ENCODE measurements at places on chromosomes 7 and 10.

GRCh38 chr7:63071396-63071795 is 927.3 kb upstream of the ZNF722 start:
- no peak for DNase-seq

DNA sequence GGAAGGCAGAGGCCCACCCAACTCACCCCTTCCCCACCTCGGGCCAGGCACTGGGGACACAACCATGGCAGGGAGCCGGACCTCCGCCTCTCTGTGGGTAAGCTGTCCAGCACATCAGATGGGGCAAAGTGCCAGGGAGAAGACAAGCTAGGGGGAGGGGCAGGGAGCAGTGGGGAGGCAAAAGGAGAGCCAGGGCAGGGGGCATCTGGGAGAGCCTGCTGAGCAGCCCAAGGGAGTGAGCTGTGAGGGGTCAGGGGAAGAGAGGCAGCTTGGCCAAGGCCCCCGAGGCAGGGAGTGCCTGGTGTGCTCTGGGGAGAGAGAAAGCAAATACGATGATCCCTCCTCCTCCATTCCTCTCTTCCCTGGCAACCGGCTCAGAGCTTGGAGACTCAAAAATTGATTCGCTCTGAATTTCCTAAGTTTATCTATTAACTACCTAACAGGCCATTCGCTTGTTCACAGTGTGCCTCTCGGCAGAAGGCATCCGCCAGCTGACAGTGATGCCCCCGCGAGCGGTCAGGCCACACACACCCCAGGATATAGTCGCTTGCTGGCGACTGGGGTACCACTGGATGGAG is 4.5 kb downstream of the CAMK2B start:
- DNase-seq, result no peak

- DNase-seq, result no peak
These were observed 460.0 kb upstream of the NRP1 start for GRCh38 chr10:33794460-33794859.

DNA sequence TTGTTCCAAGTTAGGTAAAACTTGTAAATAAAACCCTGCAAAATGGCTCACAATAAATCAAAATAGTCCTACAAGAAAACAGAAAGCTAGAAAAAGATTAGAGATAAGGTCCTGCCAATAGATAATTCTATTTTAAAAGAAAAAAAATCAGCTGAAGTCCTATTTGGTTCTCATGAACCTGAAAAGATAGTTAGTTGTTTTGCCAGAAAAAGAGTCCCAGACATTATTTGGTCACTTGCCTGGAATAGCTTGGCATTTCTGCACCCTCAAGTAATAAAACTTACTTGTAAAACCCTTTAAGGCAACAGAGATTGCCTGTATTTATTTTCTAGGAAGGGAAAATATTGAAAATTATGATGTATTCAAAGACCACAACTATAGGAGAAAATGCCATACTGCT is 47.7 kb downstream of the LRRN3 start:
- no peak for DNase-seq

DNA sequence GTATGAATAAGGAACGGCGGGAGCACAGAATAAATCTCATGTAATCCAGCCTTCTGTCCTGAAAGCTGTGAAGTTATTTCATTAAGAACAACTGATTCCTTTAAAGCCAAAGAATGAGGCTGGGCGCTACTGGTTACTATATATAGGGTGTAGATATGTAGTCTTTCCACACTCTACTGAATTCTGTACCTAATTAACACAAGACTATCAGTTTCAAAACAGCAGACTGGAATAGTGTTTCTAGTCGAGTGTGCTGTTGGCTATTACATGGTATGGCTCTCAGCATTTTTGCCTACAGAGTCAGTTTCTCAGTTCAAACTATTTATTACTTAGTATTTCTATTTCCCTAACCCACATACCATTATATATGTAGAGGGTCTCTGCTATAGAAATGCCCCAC is 163.3 kb downstream of the THSD7A start:
- DNase-seq, result no peak

- no peak for DNase-seq
These were observed 123.9 kb downstream of the DNAJB6 start for GRCh38 chr7:157460721-157461120.

GRCh38 chr10:27247006-27247405 is 6.4 kb upstream of the ACBD5 start:
- no peak for DNase-seq
